ENCODE measurements at places on chromosomes 7 and 10. TPM values are rescaled to one million over a fixed set of nuclear protein-coding genes. Genes with fewer than 3 reads are reported as not detected.

DNA sequence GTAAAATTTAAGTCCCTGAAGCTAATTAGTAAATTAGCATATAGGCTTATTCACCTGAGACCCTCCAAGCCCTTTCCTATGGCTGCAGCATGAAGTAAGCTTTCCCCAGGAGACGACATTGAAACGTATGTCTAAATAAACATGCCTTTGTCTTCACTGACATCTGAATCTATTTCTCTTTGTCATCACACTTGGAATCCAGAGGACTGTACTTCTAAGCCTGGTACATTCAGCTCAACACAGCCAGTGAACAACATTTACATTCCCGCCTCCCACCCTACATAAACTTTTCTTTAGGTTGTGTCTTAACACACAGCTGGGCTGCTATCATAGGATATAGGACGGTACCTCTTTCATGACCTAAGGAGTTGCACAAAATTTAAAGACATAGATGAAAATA is 414.4 kb downstream of the SFMBT2 start:
- DNase-seq: no peak

DNA sequence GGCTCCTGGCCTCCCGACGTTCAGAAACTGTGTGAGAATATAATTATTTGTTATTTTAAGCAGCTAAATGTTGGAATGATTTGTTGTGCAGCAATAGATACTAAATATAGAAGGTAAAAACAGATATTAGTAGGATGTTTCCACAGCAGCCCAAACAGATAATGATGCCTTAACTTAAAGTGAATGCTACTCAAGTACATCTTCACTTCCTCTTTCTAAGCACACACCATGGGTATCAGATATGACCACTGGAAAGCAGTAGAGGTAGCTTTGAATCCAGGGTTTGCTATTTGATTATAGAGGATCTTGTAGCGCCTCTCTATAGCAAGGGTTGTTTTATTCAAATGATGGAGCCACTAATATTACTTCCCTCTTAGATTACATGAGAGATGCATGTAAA is 38.2 kb upstream of the BET1 start:
- no peak for DNase-seq

GRCh38 chr10:22183771-22184461 is 33.9 kb downstream of the EBLN1 start:
- DNase-seq: no peak

Gene ADCYAP1R1
- total RNA-seq: 0.11 TPM

Measured in gastrocnemius medialis (tissue), 4 donors.